ENCODE measurements at places on chromosomes 1 and 21. TPM values are rescaled to one million over a fixed set of nuclear protein-coding genes. Genes with fewer than 3 reads are reported as not detected.

DNA sequence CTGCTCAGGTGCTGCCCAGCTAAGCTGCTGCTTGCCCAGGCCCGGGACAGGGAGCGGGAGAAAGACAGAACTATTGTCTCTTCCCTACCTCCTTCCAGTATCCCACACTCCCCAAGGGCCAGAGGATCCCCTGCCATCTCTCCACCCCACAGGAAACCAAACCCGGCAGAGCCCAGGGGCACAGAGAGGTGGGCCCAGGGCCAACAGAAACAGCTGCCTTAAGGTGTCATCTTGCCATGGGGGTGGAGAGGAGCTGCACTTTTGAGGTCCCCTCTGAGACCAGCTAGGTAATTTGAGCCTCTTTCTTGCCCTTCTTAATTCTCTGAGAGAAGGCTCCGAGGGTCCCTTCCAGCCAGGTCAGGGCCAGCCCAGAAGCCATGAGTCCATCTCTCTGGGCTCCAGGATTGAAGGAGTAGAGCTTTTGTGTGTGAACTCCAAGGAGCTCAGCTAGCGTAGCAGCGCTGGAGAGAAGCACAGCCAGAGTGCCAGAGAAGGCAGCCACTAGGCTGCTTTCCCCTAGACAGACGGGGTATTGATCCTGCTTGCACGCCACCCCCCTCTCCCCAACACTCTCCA, 9.7 kb upstream of the GPR61 start:
- H3K4me1 ChIP-seq, result peaks cover 42% of the 10 kb centered on the region
- peaks cover 12% of the 10 kb centered on the region for H3K27me3 ChIP-seq
- no peaks in the 10 kb centered on the region for H3K36me3 ChIP-seq
- no peak overlapping the region for H3K4me3 ChIP-seq
- no peak for DNase-seq

Gene COL11A1
- 164 TPM for total RNA-seq

DNA sequence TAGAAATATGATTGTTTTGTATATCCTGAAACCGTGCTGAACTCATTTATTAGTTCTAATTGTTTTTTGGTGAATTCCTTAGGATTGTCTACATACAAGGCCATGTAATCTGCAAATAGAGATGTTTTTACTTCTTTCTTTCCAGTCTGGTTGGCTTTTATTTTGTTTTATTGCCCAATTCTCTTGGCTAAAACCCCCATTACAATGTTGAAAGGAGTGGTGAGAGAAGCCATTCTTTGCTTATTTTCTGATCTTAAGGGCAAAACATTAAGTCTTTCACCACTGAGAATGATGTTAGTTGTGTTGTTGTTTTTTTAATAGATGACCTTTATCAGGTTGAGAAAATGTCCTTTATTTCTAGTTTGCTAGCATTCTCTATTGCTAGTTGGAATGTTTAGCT, 157.3 kb downstream of the NTMT2 start:
- no peak for DNase-seq
- H3K4me1 ChIP-seq, result no peaks in the 10 kb centered on the region
- H3K36me3 ChIP-seq, result no peaks in the 10 kb centered on the region
- H3K27me3 ChIP-seq, result no peaks in the 10 kb centered on the region
- H3K27ac ChIP-seq, result no peak overlapping the region
- H3K4me3 ChIP-seq, result no peak overlapping the region

- peaks cover 63% of the 10 kb centered on the region for H3K36me3 ChIP-seq
- H3K27ac ChIP-seq, result no peak overlapping the region
- no peak overlapping the region for H3K4me3 ChIP-seq
- DNase-seq, result no peak
- no peaks in the 10 kb centered on the region for H3K27me3 ChIP-seq
These were observed 18.9 kb downstream of the ZNF362 start for GRCh38 chr1:33275195-33275594.

DNA sequence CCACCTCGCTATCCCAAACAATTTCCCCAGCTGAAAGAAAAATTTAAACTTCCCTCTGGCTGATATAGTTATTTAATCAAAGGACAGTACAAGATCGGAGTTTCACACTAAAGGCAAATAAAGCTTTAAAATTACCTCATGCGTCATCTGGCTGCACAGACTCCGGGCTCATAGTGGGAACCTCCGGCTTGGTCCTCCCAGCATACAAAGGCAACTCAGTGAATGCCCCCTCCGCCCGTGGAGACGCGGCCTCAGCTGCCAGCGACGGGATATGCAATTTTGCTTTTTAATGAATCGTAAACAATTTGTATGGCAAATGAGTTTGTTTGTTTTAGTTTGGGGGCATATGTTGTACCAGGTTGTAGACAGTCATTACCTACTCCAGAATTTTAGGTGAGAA, 214.6 kb upstream of the NFIA start:
- H3K4me1 ChIP-seq, result no peaks in the 10 kb centered on the region
- H3K27ac ChIP-seq, result peak overlapping the region; percentile 95
- H3K4me3 ChIP-seq, result peak overlapping the region; percentile 59
- peaks cover 3% of the 10 kb centered on the region for H3K27me3 ChIP-seq

- no peak overlapping the region for H3K27ac ChIP-seq
- H3K36me3 ChIP-seq, result no peaks in the 10 kb centered on the region
- H3K4me3 ChIP-seq, result no peak overlapping the region
- H3K4me1 ChIP-seq, result no peaks in the 10 kb centered on the region
- DNase-seq, result no peak
These were observed 15.9 kb upstream of the GALNT2 start for GRCh38 chr1:230050973-230051735.

GRCh38 chr1:242745079-242745478, 220.6 kb upstream of the PLD5 start:
- H3K36me3 ChIP-seq, result no peaks in the 10 kb centered on the region
- no peak for DNase-seq

- H3K27me3 ChIP-seq, result no peaks in the 10 kb centered on the region
- no peak for DNase-seq
- H3K36me3 ChIP-seq, result no peaks in the 10 kb centered on the region
- H3K4me1 ChIP-seq, result no peaks in the 10 kb centered on the region
These were observed 13.3 kb downstream of the PRSS38 start for GRCh38 chr1:227828786-227829185.

GRCh38 chr1:18632783-18633421, 2.3 kb downstream of the PAX7 start:
- H3K36me3 ChIP-seq, result peaks cover 6% of the 10 kb centered on the region
- peak overlapping the region; percentile 2 for H3K4me3 ChIP-seq
- no peak for DNase-seq
- peaks cover 99% of the 10 kb centered on the region for H3K27me3 ChIP-seq
- H3K27ac ChIP-seq, result no peak overlapping the region

DNA sequence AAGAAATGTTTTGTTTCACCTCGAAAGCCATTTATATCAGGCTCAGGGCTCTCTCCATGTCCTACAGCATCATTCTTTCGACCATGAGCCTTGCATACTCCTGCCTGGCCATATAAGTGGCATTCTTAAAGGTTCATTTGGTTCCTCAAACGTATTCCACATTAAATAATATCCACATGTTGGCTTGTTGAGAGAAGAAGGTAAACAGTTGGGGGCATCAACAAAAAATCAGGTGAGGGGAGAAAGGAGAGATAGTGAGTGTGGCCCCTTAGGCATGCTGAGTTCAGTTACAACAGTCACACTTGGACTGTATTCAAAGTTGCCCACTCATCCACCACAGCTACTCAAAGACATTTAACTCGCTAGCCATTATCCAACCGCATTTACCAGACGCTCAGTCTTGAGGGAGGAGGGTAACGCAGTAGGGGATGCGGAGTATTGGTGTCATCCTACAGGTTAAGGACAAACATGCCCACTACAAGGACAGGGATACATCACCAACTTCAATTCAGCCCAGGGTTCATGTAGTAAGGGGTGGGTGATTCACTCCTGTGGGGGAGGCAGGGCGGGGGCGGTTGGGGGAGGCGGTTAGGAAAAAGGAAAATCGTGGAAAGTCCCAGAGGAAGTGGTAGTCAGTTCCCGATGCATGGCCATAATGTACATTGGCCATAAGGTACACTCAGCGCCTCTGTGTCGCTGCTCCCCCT, 1.4 kb downstream of the ZNF697 start:
- peaks cover 6% of the 10 kb centered on the region for H3K4me1 ChIP-seq
- DNase-seq, result peak; percentile 17
- H3K36me3 ChIP-seq, result no peaks in the 10 kb centered on the region

DNA sequence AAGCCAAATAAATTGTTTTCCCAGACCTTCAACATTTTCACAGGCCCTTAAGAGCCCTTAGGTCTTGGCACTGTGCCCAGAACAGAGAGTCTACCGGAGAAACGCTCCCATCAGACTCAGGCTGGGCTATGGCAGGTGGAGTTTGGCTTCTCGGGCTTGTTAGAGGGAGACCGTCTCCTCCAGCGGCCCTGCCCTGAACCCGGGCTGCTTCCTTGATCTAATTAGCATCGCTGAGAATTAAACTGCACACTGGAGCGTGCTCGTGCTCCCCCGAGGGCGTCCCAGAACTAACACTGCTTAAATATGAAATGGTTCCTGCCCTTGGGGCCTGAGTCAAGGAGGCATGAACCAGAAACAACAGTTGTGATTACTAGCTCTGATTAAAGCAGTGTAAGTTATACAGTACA, 634.4 kb downstream of the MATN1 start:
- H3K27me3 ChIP-seq, result no peaks in the 10 kb centered on the region
- no peak for DNase-seq
- H3K4me1 ChIP-seq, result peaks cover 48% of the 10 kb centered on the region
- no peak overlapping the region for H3K4me3 ChIP-seq
- H3K27ac ChIP-seq, result no peak overlapping the region
- no peaks in the 10 kb centered on the region for H3K36me3 ChIP-seq

DNA sequence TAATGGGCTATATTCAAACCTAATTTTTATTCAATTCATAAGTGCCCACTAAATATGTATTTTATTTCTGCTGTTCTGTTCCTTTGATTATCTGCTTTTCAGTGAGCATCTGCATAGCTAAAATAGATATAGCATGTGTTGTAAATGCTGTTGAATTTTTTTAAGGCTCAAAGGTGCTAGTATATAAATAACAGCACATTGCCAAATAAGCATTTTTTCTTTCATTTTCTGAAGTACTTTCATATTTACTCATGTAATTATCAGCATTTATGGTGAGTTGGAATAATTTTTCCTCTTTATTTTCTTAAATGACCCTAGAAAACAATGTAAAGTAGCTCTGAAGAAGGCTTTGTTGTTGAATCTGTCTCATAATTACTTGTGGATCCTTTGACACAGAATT, 69.6 kb upstream of the B3GALT2 start:
- no peak overlapping the region for H3K4me3 ChIP-seq
- H3K27ac ChIP-seq, result no peak overlapping the region
- DNase-seq, result no peak
- H3K4me1 ChIP-seq, result no peaks in the 10 kb centered on the region
- H3K36me3 ChIP-seq, result no peaks in the 10 kb centered on the region

GRCh38 chr1:93770640-93771039, 89.0 kb upstream of the BCAR3 start:
- H3K4me1 ChIP-seq, result peaks cover 26% of the 10 kb centered on the region
- H3K27me3 ChIP-seq, result no peaks in the 10 kb centered on the region
- no peak for DNase-seq
- H3K27ac ChIP-seq, result no peak overlapping the region
- no peak overlapping the region for H3K4me3 ChIP-seq

GRCh38 chr1:196611873-196612272, 3.6 kb upstream of the KCNT2 start:
- DNase-seq, result no peak
- no peaks in the 10 kb centered on the region for H3K27me3 ChIP-seq
- no peaks in the 10 kb centered on the region for H3K36me3 ChIP-seq

DNA sequence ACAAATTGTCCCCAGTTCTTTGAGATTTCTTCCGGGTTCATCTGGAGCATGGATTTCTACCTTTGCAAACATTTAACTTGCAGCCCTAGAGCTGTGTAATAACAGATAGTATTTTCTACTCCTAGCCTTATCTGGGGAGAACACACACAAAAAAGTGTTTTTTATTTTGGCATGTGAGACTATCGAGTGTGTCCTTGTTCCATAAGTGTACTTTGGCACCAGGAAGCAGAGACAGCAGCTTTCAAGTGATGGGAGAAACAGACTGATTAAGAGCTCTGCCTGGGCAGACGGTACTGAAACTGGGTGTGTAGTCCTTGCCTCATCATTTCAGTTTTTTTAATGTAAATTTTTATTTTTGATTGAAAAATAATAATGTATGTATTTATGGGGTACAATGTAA, 297.4 kb downstream of the ST6GALNAC3 start:
- no peak overlapping the region for H3K27ac ChIP-seq
- H3K36me3 ChIP-seq, result no peaks in the 10 kb centered on the region
- no peaks in the 10 kb centered on the region for H3K27me3 ChIP-seq
- no peak for DNase-seq
- H3K4me3 ChIP-seq, result no peak overlapping the region

Gene CA6
- total RNA-seq, result not detected

GRCh38 chr1:32759997-32760623, 57.0 kb downstream of the YARS1 start:
- H3K36me3 ChIP-seq, result peaks cover 11% of the 10 kb centered on the region
- peak overlapping the region; percentile 40 for H3K27ac ChIP-seq
- H3K27me3 ChIP-seq, result no peaks in the 10 kb centered on the region
- peaks cover 16% of the 10 kb centered on the region for H3K4me1 ChIP-seq
- no peak overlapping the region for H3K4me3 ChIP-seq

Gene RIIAD1
- total RNA-seq, result 2.1 TPM

Gene FAM167B
- 0.69 TPM for total RNA-seq

GRCh38 chr1:104125266-104125665, 375.6 kb downstream of the AMY1C start:
- H3K4me3 ChIP-seq, result no peak overlapping the region
- no peaks in the 10 kb centered on the region for H3K4me1 ChIP-seq
- H3K36me3 ChIP-seq, result no peaks in the 10 kb centered on the region
- H3K27ac ChIP-seq, result no peak overlapping the region
- DNase-seq, result no peak

GRCh38 chr1:98374098-98374497, 287.4 kb upstream of the SNX7 start:
- no peak for DNase-seq
- H3K27ac ChIP-seq, result no peak overlapping the region
- no peaks in the 10 kb centered on the region for H3K36me3 ChIP-seq
- H3K4me3 ChIP-seq, result no peak overlapping the region
- no peaks in the 10 kb centered on the region for H3K4me1 ChIP-seq

DNA sequence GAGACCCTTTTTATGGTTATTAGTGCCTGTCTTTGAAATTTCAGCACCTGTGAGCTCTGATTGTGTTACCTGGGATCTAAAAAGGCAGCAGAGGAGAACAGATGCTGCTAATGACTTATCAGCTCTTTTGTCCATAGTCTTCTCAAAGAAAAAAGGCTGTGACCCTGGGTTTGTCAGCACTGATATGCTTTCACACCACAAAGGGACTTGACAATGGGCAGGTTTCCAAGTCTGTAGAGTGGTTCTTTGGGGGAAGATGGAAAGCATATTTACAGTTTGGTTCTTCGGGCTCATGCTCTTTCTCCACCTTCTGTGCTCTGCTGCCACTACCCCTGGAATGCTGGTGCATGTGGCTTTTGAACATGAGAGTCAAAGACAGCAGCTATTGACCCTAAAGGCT, 32.0 kb downstream of the DNAJC6 start:
- H3K4me1 ChIP-seq, result no peaks in the 10 kb centered on the region
- H3K27me3 ChIP-seq, result no peaks in the 10 kb centered on the region
- no peaks in the 10 kb centered on the region for H3K36me3 ChIP-seq

Gene APP
- total RNA-seq, result 858 TPM

All from spinal cord (tissue), 10 donors.